ENCODE measurements at places on chromosomes 1 and 21.
A peak's percentile ranks its signal among the peaks of the same experiment; 100 is the strongest.

DNA sequence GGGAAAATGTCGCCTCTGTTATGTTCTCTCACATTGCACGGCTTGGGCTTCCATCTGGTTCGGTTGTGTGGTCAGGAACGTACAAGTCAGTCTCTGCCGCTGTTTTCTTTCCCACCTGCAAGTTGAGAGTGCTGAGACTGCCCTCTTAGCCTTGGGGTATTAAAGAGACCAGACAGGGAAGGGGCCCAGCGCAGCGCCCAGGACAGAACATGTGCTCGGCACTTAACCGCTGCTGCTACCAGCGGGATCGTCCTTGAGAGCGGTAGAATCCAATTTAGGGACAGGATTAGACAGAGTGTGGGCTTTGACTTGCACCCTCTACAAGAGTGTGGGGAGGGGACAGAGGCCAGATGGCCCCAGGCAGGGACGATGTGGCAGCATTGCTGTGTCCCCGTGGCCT, 17.7 kb upstream of the AGPAT3 start:
- no peak for DNase-seq

DNA sequence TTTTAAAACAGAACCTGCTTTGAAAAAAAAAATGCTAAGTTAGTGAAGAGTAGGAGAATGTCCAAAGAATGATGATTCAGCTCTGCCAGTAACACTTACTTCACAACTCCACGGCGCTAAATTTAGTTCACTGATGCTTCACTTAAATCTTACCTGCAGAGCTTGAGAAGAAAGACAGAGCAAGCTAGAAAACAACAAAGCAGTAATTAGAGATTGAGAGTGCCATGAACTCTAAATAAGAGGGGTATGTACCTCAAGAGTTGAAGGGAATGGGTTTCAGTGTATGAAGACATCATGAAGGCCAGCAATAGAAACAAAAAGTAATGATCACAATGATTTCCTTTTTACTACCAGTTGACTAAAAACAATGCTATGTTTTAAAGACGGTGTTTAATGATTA, 32.8 kb downstream of the EPRS1 start:
- peak; percentile 32 for DNase-seq

GRCh38 chr1:32250893-32251716, at the start of gene LCK:
Gene LCK (plus strand): TSS chr1:32251265. CDS start chr1:32274330, 23,065 bp downstream.
- peak; percentile 65 for DNase-seq

GRCh38 chr1:45009956-45010854, 919 bp downstream of the HECTD3 start:
- no peak for DNase-seq

DNA sequence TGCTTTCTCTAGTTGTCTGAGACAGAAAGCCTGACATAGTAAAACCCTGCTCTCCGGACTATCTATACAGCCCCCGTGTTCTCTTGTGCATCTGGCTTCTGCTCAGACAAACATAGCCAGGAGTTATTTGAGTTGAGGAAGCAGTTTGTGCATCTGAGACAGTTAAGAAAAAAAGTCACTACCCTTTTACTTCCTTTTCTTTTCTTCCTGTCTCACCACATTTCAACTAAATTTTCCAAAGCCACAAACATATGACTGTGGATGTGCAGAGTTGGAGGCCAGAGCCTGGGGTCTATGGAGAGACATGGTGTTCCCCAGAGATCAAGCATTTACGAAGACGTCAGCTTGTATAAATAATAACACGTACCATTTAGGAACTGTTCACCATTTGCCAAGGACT, 158.5 kb upstream of the FGGY start:
- DNase-seq, result no peak
